ENCODE measurements at places on chromosomes 3 and 15.
A peak's percentile ranks its signal among the peaks of the same experiment; 100 is the strongest.

DNA sequence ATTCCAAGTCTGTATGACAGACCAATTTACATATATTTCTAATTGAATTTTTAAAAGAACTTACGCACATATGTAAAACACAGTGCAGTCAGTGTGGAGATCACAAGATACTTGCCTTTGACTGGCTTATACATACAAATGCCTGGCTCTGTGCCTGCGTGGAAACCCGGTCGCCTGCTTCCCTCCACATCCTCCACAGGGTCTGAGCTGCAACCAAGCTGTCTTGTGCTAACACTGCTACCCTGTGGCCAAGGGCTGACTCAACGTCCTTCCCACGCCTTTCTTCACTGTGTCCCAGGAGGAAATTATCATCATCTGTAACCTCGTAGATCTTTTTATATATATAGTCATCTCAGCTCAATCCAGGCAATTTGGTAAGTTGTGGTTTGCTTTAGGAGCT lies 117.0 kb downstream of the WNT7A start:
- no peak for DNase-seq

- DNase-seq = peak; percentile 74
Measured at GRCh38 chr15:74382004-74382816, 14.8 kb upstream of the CYP11A1 start.

DNA sequence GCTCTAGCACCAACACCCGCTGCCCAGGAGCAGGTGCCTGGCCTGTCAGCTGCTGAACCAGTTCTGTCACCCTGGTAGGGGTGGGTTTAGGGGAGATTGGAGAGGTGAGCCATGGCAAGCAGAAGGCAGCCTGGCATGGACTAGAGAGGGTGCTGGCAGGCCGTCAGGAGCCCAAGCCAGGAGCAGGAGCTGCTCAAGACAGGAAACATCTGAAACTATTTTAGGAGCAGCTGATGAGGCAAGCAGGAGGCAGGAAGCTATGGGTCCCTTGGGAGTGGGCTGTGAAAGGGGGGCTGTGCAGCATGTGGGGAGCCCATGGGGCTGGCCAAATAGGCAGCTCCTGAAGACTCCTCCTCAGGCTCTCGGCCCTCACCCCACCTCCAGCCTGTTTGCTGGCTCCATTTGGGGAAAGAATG lies 2.3 kb downstream of the INKA1 start:
- no peak for DNase-seq

GRCh38 chr3:71542521-71543370 lies 40.8 kb downstream of the FOXP1 start:
- DNase-seq = no peak

GRCh38 chr3:88132894-88133293 lies 16.9 kb upstream of the C3orf38 start:
- DNase-seq = no peak
